ENCODE measurements at places on chromosomes 12 and 14. TPM values are rescaled to one million over a fixed set of nuclear protein-coding genes. Genes with fewer than 3 reads are reported as not detected.

CD163L1 gene
- 0.97 TPM for total RNA-seq

DEPDC4 gene
- total RNA-seq: 2.0 TPM

SCNN1A gene
- 1.1 TPM for total RNA-seq

CELA1 gene
- not detected for total RNA-seq

NINJ2 gene
- total RNA-seq: 5.4 TPM

KRT86 gene
- 0.14 TPM for total RNA-seq

SYNJ2BP gene
- total RNA-seq: 14.9 TPM

LRFN5 gene
- not detected for total RNA-seq

DNA sequence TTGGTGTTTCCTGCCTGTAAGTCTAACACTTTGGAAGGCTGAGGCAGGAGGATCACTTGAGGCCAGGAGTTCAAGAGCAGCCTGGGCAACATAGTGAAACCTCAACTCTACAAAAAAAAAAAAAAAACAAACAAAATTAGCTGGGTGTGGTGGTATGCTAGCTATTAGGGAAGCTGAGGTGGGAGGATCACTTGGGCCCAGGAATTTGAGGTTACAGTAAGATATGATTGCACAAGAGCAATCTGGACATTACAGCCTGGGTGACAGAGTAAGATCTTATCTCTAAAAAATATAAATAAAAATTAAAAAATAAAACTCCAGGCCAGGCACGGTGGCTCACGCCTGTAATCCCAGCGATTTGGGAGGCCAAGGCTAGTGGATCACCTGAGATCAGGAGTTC, 39.8 kb upstream of the CMKLR1 start:
- no peaks in the 10 kb centered on the region for H3K36me3 ChIP-seq
- no peak for DNase-seq
- H3K27me3 ChIP-seq: peaks cover 9% of the 10 kb centered on the region
- H3K27ac ChIP-seq: no peak overlapping the region

- no peaks in the 10 kb centered on the region for H3K36me3 ChIP-seq
- H3K27me3 ChIP-seq: no peaks in the 10 kb centered on the region
- no peak overlapping the region for H3K27ac ChIP-seq
These were observed 627.4 kb downstream of the DIO2 start for GRCh38 chr14:79583738-79584408.

DNA sequence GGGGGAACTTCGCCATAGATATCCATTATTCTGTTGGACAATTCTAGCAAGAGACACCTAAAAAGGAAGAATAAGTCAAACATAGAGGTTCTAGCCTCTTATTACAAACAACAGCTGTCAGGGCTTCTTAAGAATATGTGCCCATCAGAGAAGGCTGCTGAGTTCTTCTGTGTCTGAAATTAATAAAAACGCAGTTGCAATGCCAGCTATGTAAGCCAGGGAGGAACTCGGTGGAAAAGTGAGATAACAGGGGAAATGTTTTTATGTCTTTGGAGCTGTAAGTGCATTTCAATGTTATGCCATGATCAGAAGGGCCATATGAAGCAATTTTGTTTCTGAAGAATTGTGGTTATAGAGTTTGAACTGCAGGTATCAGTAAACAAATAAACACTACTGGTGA, 95.0 kb downstream of the SYT1 start:
- DNase-seq: no peak
- no peaks in the 10 kb centered on the region for H3K4me1 ChIP-seq
- no peak overlapping the region for H3K27ac ChIP-seq
- H3K4me3 ChIP-seq: no peak overlapping the region
- no peaks in the 10 kb centered on the region for H3K27me3 ChIP-seq
- H3K36me3 ChIP-seq: no peaks in the 10 kb centered on the region

GRCh38 chr14:57871459-57872080, 5.7 kb upstream of the SLC35F4 start:
- H3K36me3 ChIP-seq: no peaks in the 10 kb centered on the region
- no peaks in the 10 kb centered on the region for H3K4me1 ChIP-seq
- H3K4me3 ChIP-seq: no peak overlapping the region
- peaks cover 17% of the 10 kb centered on the region for H3K27me3 ChIP-seq
- DNase-seq: no peak

DNA sequence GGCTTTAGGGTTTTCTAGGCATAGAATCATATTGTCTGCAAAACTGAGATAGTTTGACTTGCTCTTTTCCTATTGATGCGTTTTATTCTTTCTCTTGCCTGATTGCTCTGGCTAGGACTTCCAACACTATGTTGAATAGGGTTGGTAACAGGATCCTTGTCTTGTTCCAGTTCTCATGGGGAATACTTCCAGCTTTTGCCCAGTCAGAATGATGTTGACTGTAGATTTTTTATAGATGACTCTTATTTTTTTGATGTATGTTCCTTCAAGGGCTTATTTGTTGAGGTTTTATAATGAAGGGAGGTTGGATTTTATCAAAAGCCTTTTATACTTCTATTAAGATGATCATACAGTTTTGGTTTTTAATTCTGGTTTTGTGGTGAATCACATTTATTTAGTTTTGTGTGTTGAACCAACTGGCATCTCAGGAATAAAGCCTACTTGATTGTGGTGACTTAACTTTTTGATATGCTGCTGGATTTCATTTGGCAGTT, 478.2 kb downstream of the TMEM117 start:
- no peaks in the 10 kb centered on the region for H3K27me3 ChIP-seq
- no peak overlapping the region for H3K4me3 ChIP-seq
- peaks cover 2% of the 10 kb centered on the region for H3K4me1 ChIP-seq
- H3K27ac ChIP-seq: no peak overlapping the region
- DNase-seq: no peak

- no peaks in the 10 kb centered on the region for H3K36me3 ChIP-seq
- H3K4me3 ChIP-seq: no peak overlapping the region
- no peak overlapping the region for H3K27ac ChIP-seq
- H3K4me1 ChIP-seq: peaks cover 4% of the 10 kb centered on the region
These were observed 2.3 kb downstream of the RDH12 start for GRCh38 chr14:67703997-67704396.

DNA sequence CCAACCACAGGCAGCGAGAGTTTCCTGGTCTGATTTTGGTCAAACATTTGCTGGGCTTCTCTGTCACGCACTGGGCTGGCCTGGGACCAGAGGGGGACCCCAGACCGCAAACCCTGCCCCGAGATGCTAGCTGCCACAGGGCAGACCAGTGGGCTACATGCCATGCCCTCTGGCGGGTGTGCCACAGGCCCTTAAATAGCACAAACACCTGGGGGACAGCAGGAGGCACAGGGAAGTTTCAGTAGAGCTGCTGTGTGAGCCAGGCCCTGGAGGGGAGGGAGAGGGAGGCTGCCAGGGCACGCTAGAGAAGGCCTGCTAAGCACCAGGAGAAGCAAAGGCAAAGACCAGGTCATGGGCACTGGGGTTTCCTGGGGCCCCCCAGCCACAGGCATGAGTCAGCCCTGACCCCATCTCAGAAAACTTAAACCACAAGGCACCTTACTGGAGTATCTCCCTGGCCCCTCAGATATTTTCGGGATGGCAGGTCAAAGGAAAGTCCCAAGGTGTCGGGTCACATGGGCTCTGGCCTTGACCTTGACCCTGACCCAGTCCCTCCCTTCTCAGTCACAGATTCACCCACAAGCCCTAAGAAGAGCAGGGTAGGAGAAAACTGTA, 29.2 kb downstream of the ITPK1 start:
- peak overlapping the region; percentile 86 for H3K27ac ChIP-seq
- no peaks in the 10 kb centered on the region for H3K27me3 ChIP-seq
- peaks cover 11% of the 10 kb centered on the region for H3K36me3 ChIP-seq
- no peak for DNase-seq

DNA sequence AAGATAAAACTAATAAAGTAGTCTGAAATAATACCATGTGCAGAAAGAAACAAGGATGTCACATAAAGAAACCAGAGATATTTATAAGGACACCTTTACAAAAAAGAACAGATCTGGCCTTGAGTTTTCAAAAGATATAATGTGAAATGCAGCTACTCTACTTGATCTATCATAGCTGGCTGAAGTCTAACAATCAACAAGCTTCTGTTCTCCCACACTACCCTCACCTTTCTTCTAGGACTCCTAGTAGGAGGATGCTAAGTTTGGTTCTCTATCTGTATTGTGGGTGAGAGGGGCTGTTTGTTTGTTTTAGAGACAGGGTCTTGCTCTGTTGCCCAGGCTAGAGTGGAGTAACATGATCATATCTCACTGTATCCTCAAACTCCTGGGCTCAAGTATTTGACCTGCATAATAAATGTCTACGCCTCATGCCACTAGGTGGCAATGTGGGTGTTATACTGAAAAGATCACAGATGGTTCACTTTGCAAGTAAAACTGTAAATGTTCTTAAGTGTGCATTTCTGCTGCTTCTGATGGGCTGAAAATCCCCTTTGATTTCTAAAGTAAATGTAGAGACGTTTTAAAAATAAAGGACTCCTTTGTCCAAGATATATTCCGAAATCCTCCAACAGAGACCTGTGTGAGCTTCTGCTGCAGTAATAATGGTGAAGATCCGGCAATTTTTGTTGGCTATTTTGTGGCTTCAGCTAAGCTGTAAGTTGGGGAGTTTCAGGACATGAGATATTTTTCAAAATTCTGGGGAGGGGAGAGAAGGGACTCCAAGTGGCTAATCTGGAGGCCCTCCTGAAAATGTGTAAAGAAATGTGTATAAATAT, 269.3 kb downstream of the DAD1 start:
- H3K4me3 ChIP-seq: peak overlapping the region; percentile 55
- no peaks in the 10 kb centered on the region for H3K4me1 ChIP-seq
- DNase-seq: no peak
- peak overlapping the region; percentile 21 for H3K27ac ChIP-seq

DNA sequence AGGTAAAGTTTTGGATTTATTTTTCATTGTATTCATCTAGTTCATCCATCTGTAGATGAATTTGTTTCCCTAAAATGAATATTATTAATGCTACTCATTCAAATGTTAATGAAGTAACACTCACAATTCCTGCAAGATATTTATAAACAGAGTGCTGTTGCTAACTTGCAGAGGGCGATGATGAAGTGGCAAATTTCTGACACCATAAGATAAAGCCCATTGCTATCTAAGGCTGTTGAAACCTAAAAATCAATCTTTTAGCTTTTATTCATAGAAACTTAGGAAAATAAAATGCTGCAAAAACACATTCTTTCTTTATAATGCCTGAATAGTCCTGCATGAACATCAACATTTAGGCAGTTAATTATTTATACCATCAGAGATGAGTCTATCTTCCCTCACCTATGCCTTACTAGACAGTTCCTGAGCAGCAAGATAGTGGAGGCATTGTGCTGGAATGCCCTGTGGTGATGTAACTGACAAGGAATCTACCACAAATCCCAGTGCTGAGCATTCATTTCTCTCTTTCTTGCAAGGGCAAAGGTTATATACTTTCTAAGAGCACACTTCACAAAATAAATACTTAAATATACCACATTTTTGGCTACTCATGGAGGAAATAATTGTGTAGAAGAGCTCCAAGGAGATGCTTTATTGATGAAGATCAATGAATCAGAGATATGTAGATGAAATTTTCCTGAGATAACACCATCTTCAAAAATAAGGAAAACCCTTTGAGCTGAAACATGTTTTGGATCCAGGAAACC, 57.6 kb downstream of the LMNTD1 start:
- no peaks in the 10 kb centered on the region for H3K36me3 ChIP-seq
- no peak overlapping the region for H3K4me3 ChIP-seq
- no peak for DNase-seq
- H3K27ac ChIP-seq: no peak overlapping the region
- H3K4me1 ChIP-seq: no peaks in the 10 kb centered on the region

DNA sequence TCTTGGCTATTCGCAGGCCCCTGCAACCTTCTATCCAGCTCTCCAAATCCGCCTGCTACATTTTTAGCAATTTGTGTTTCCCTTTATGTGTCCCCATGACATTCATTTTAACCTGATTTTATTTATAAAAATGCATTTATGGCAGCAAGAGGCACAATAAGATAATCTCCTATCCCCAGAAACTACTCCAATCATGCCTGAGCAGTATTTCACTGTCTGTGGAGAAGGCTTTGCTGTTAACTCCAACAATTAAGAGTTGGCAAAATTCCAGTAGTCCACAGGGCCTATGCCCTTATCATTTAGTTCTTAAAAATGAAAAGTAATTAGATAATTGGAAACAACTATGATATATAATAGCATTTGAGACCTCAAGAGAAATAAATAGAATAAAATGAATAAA, 462.4 kb downstream of the TRHDE start:
- H3K27me3 ChIP-seq: no peaks in the 10 kb centered on the region
- no peak for DNase-seq
- no peak overlapping the region for H3K27ac ChIP-seq
- H3K36me3 ChIP-seq: no peaks in the 10 kb centered on the region
- no peaks in the 10 kb centered on the region for H3K4me1 ChIP-seq

- H3K36me3 ChIP-seq: no peaks in the 10 kb centered on the region
- peaks cover 3% of the 10 kb centered on the region for H3K27me3 ChIP-seq
- DNase-seq: no peak
These were observed 157.6 kb downstream of the PAH start for GRCh38 chr12:102759466-102759865.

DNA sequence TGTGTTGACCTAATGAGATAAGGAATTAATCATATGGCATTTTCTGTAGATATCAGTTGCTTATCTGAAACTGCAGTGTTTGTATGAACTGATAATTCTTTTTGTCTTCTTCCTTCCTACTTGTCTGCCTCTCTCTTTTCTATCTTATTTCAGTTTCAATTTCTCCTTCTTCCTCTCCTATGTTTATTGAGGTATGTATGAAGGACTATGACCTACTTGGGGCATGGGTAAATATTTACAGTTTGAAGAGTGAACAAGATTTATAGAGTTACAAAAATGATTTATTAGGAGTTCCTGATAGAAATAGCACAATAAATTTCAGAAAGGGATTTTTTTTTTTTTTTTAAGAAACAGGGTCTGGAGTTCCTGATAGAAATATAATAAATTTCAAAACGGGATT, 88.7 kb upstream of the MUCL1 start:
- H3K4me3 ChIP-seq: peak overlapping the region; percentile 69
- no peak for DNase-seq
- peaks cover 10% of the 10 kb centered on the region for H3K36me3 ChIP-seq
- H3K4me1 ChIP-seq: peaks cover 9% of the 10 kb centered on the region
- H3K27ac ChIP-seq: peak overlapping the region; percentile 81

GRCh38 chr14:59238216-59238615, 49.7 kb downstream of the DAAM1 start:
- peaks cover 10% of the 10 kb centered on the region for H3K36me3 ChIP-seq
- H3K4me3 ChIP-seq: no peak overlapping the region
- no peaks in the 10 kb centered on the region for H3K27me3 ChIP-seq
- H3K4me1 ChIP-seq: no peaks in the 10 kb centered on the region
- H3K27ac ChIP-seq: no peak overlapping the region
